ENCODE measurements at places on chromosomes 7 and 10. TPM values are rescaled to one million over a fixed set of nuclear protein-coding genes. Genes with fewer than 3 reads are reported as not detected.

The PAPOLB gene
- total RNA-seq = 0.74 TPM

The HOGA1 gene
- 0.25 TPM for total RNA-seq

The TAS2R41 gene
- not detected for total RNA-seq

The DYDC1 gene
- not detected for total RNA-seq

The HMX3 gene
- not detected for total RNA-seq

The CYP3A4 gene
- total RNA-seq = not detected

The IGFBP3 gene
- total RNA-seq = 5.2 TPM

The VWDE gene
- 0.25 TPM for total RNA-seq

The GPR15LG gene
- not detected for total RNA-seq

The CFAP70 gene
- total RNA-seq = 0.49 TPM

The CFAP69 gene
- total RNA-seq = 6.9 TPM

The SFMBT2 gene
- 10.1 TPM for total RNA-seq

The WNT16 gene
- 0.74 TPM for total RNA-seq

The ZNF425 gene
- total RNA-seq = 4.4 TPM

The LIMK1 gene
- total RNA-seq = 15.5 TPM

The SPDYE2B gene
- not detected for total RNA-seq

The KCNH2 gene
- 6.4 TPM for total RNA-seq

The SLC18A3 gene
- total RNA-seq = not detected

The MKX gene
- 0.49 TPM for total RNA-seq

The HGF gene
- 8.6 TPM for total RNA-seq

The PITX3 gene
- not detected for total RNA-seq

The KDM7A gene
- 16.2 TPM for total RNA-seq

The SERPINE1 gene
- total RNA-seq = 0.74 TPM

The NUDT13 gene
- total RNA-seq = 0.25 TPM

The HOXA10 gene
- total RNA-seq = not detected

The C7orf57 gene
- total RNA-seq = 1.2 TPM

The HOXA6 gene
- total RNA-seq = not detected

The GIMAP8 gene
- total RNA-seq = 0.74 TPM

The WASL gene
- 25.3 TPM for total RNA-seq

The MRLN gene
- 0.49 TPM for total RNA-seq

The PURB gene
- total RNA-seq = 37.6 TPM

The RAPGEF5 gene
- 64.7 TPM for total RNA-seq

The SFTPD gene
- 0.25 TPM for total RNA-seq

The FKBP6 gene
- total RNA-seq = 0.25 TPM

The SLC16A12 gene
- total RNA-seq = 2.2 TPM

The RPA3 gene
- total RNA-seq = 10.8 TPM

The GARIN1A gene
- total RNA-seq = 0.74 TPM

The ADCY1 gene
- total RNA-seq = 193 TPM

The DNMBP gene
- 4.4 TPM for total RNA-seq

The NEUROG3 gene
- total RNA-seq = not detected

The ZNF239 gene
- 16.5 TPM for total RNA-seq

The CFAP43 gene
- 10.6 TPM for total RNA-seq

The MMD2 gene
- 4.4 TPM for total RNA-seq

The ZC3HAV1L gene
- total RNA-seq = 10.8 TPM

The HTR5A gene
- total RNA-seq = 1.2 TPM

The TMEM176A gene
- total RNA-seq = 0.49 TPM

The GOT1 gene
- total RNA-seq = 14.5 TPM

The BUD23 gene
- total RNA-seq = 20.9 TPM

The NAT16 gene
- 2.2 TPM for total RNA-seq

The JMJD1C gene
- total RNA-seq = 169 TPM

The TECTB gene
- not detected for total RNA-seq

The RET gene
- 2.2 TPM for total RNA-seq

The BTBD16 gene
- total RNA-seq = not detected

The PRF1 gene
- total RNA-seq = 0.25 TPM
